ENCODE measurements at places on chromosomes 11 and 22. TPM values are rescaled to one million over a fixed set of nuclear protein-coding genes. Genes with fewer than 3 reads are reported as not detected.

CREB3L1 gene
- total RNA-seq = 8.4 TPM

PGA5 gene
- total RNA-seq = 2.6 TPM

NUDT22 gene
- total RNA-seq = 45.8 TPM

ENTHD1 gene
- total RNA-seq = not detected

PAMR1 gene
- 30.8 TPM for total RNA-seq

CCDC116 gene
- total RNA-seq = 0.39 TPM

MGAT3 gene
- total RNA-seq = 43.8 TPM

FOLR2 gene
- total RNA-seq = 77.3 TPM

PITPNB gene
- 101 TPM for total RNA-seq

SLC7A4 gene
- 7.6 TPM for total RNA-seq

PLA2G3 gene
- not detected for total RNA-seq

PIM3 gene
- 124 TPM for total RNA-seq

PTGDR2 gene
- total RNA-seq = 0.19 TPM

FXYD2 gene
- total RNA-seq = 3.2 TPM

Measured in mesenteric fat pad (tissue), 1 donor.